ENCODE measurements at places on chromosomes 2 and 18.

DNA sequence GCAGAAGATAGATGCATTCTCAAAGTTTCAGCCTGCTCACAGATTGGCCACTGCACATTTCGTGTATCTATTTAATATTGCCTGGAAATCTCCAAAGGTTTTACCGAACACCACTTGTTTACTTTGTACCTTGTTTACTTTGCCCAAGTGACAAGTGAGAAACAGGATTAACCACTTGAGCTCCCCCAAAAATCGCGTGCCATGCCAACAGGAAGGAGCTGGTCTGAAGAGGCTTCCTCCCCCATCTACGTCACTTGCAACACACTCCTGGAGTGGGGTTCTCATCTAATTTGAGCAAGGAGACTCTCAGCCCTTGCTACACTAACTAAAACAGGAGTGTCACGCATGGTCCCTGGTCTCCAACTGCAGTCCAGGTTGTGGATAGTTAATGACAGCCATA is 212.5 kb upstream of the TMEM200C start:
- no peak for DNase-seq

GRCh38 chr18:43442571-43442970 is 165.3 kb upstream of the SYT4 start:
- no peak for DNase-seq

GRCh38 chr2:42195559-42195958 is 26.4 kb downstream of the EML4 start:
- no peak for DNase-seq

- no peak for DNase-seq
Measured at GRCh38 chr2:72833084-72833714, 7.4 kb upstream of the EXOC6B start.

- DNase-seq, result no peak
Measured at GRCh38 chr2:75453384-75454240, 107.1 kb downstream of the EVA1A start.

Data from stimulated activated CD4-positive, alpha-beta T cell treated with anti-CD3 and anti-CD28 coated beads, TNF-alpha, amount 100 ng/mL, for 24 hours (primary cell).